ENCODE measurements at places on chromosomes 4 and X.

- no peak for DNase-seq
Observed at GRCh38 chr4:70996018-70996360, 2.5 kb downstream of the DCK start.

GRCh38 chrX:69153060-69153730 is 12.1 kb downstream of the PJA1 start:
- no peak for DNase-seq

DNA sequence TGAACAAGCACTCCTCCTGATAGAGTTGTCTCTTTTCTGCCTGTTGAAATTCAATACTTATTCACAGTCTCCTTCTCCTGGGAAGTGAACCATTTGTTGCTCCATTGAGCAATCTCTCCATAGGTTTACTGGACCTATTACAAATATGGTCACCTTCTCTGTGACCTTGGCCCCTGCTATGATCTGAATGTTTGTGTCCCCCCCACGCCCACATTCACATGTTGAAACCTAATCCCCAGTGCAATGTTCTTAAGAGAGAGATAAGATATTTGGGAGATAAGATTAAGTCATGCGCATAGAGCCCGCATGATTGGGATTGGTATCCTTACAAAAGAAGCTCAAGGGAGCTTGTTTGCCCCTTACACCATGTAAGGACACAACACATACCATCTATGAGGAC is 54.1 kb upstream of the GABRE start:
- no peak for DNase-seq

GRCh38 chrX:54043541-54044125 is 640 bp downstream of the PHF8 start:
- DNase-seq = peak; percentile 38

- DNase-seq = no peak
Observed at GRCh38 chr4:32631831-32632230, 1911.7 kb downstream of the PCDH7 start.
